Epithelial cell of proximal tubule (primary cell): ENCODE measurements at places on chromosomes 13 and 19.

DNA sequence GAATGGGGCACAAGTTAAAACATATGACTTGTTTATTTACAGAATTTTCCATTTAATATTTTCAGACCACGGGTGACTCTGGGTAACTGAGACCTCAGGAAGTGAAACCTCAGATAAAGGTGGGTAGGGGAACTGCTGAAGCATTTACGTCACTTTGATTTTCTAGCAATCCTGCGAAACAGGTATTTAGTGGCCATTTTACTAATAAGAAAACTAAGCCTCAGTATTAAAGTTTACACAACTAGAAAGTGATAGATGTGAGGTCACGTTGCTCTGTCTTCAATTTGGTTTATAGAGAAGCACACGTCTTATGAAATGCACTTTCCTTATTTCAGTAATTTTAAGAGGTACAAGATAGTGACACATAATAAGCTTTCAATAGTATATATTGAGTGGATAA, 402.8 kb downstream of the FGF9 start:
- DNase-seq: no peak

- DNase-seq: no peak
These were observed 48.2 kb downstream of the DPY19L3 start for GRCh38 chr19:32453736-32454135.

- no peak for DNase-seq
These were observed 91.5 kb downstream of the TSC22D1 start for GRCh38 chr13:44484562-44485138.

GRCh38 chr19:13284929-13285928, 135.0 kb downstream of the IER2 start:
- DNase-seq: no peak

GRCh38 chr13:99805361-99805760, 166.2 kb downstream of the ZIC5 start:
- DNase-seq: no peak

DNA sequence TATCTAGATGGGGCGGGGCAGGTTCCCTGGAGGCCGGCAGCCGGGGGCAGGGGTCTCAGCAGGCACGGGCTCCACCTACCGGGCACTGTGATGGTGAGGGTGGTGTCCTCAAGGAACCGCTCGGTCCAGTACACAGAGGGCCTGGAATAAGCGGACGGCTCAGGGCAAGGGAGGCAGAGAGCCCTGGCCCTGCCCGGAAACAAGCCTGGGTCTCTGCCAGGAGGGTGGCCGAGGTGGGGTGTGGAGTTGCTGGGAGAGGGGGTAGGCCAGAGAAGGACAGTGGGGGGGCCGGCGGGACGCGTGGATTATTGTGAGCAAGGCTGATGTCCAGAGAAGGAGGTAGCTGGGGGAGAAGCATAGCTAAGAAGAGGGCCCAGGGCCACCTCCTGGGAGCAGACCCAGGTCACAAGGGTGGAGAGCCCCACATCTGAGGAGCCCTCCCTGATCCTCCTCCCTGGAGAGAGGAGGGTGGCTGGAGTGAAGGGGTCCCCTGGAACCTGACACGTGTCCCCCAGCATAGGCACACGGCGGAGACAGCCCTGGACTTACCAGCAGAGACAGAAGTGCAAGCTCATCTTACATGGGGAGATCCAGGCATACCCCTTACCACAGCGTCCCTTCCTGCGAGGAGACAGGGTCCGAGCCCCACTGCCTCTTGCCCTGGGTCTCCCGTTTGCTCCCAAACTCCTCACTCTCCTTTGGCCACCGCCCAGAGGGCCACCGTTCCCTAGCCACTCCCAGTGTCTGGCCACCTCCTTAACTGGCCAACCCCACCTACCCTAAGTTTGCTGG, 29.0 kb upstream of the MIER2 start:
- no peak for DNase-seq

DNA sequence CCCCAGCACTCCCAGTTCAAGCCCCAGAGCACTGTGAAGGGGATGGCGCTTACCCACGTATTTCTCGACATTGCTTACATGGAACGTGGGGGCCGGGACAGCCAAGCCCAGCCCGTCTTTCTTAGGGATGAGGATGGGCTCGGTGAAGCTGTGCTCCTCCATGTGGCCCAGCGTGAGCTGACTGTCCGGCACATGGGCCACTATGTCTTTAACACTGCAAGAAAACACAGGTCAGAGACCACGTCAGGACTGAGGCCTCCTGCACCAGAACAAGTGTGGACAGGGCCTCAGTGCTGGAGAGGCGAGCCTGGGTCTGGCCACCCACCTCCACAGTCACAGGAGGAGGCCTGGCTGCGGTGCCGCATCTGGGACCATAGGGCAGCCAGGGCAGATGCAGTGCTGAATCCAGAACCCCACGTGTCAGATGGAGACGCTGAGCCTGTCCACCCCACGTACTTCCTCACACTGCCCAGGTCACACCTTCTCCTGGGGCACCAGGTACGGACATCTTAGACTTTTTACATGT, 125.2 kb downstream of the TUBA3C start:
- no peak for DNase-seq
